H7 (cell line): ENCODE measurements at places on chromosomes 3 and 15. TPM values are rescaled to one million over a fixed set of nuclear protein-coding genes. Genes with fewer than 3 reads are reported as not detected.
A peak's percentile ranks its signal among the peaks of the same experiment; 100 is the strongest.

DNA sequence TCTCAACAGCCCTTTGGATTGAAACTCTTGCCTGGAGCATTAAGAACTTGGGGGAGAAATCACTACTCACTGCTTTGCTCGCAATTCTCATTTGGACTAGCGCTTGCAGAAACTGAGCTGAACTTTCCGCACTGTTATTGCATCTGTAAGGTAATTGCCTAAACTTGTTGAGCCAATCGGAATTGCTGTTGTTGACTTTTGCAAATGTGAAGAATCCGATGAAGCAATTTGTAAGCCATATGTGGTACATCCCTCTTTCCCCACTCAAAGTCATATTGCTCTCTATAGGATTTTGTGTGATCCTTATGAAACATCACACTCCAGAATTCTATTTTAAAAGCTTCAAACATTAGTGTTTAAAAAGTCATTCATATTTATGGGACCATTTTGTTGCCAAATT is 191.7 kb upstream of the GBE1 start:
- DNase-seq, result no peak

Gene LRTM1
- not detected in 2 replicates for total RNA-seq

GRCh38 chr3:128078322-128078721 is 26.1 kb downstream of the SEC61A1 start:
- no peak for DNase-seq

Gene PARP15
- not detected in 2 replicates for total RNA-seq

GRCh38 chr3:57142411-57142723 is 22.8 kb downstream of the IL17RD start:
- peak; percentile 71 for DNase-seq
